Activated B cell treated with CpG ODN at 0.5 μM for 24 hours (primary cell): ENCODE measurements at places on chromosomes 5 and 9. TPM values are rescaled to one million over a fixed set of nuclear protein-coding genes. Genes with fewer than 3 reads are reported as not detected.

Gene OBP2B
- not detected in 2 replicates for total RNA-seq

GRCh38 chr9:116933251-116933650 lies 246.1 kb downstream of the TRIM32 start:
- no peaks in the 10 kb centered on the region for H3K27me3 ChIP-seq
- H3K36me3 ChIP-seq = no peaks in the 10 kb centered on the region
- H3K4me3 ChIP-seq = no peak overlapping the region
- H3K4me1 ChIP-seq = no peaks in the 10 kb centered on the region
- DNase-seq = no peak

Gene TOR2A
- 13.8 and 15.1 TPM in 2 replicates for total RNA-seq

DNA sequence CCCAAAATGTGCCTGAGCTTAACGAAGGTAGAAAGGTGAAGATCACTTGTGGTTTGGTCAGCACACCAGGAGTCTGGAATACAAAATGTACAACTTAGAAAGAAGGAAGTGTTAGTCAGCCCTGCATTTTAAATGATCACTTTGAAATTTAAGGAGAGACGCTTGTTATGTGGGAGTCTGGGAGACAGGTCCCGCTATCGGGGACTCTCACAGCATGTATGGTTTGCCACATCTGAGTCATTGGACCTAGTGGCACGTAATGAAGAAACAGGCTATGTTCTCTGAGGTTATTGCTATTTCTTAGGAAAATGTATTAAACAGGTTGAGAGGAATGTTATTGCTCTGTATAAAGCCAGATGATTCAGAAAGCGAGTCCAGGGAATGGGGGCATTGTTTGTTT lies 2362.5 kb upstream of the WWC1 start:
- H3K4me3 ChIP-seq = no peak overlapping the region
- no peak overlapping the region for H3K27ac ChIP-seq
- H3K36me3 ChIP-seq = no peaks in the 10 kb centered on the region
- H3K27me3 ChIP-seq = no peaks in the 10 kb centered on the region

Gene SPATA31E1
- not detected in 2 replicates for total RNA-seq

DNA sequence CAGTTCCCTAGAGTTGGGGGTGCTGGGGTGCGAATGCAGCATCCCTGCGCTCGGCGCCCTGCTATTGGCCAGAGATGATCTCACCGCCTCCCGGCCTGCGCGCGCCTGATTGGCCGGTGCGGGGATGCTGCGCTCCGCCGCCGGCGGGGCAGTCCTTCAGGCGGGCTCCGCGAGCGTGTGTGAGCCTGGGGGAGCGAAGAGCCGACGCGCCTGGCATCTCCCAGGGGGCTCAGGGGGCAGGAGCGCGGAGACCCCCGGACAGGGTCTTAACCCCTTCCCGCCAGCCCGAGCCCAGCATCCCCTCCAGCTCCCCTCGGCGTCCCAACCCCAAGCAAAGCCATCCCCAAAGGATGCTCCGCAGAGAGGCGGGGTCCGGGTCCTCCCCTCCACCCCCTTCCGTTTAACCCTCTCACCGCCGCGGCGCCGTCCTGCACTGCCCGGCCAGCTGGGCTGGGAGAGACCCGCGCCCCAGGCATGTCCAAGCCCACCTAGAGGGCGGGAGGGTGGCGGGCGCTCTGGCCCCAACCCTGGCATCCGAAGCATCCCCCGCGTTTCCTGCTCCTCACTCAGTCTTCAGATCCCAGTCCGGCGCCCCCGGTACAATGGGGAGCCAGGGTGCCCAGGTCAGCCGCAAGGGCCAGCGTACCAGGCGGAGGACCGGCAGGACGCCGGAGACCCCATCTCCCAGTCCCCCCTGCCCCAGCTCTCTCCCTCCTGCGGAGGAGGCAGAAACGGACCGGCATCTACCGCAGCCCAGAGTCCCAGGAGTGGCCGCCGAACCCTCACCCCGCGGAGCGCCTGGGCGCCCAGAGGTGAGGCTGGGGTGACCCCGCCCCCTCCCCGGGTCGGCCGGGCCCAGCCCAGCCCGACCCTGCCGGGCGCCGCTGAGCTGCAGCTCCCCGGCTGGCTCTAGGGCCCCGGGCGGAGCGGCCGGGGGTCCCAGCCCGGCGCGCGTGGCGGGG lies 19.3 kb upstream of the TOR2A start:
- no peak for DNase-seq
- no peaks in the 10 kb centered on the region for H3K27me3 ChIP-seq
- no peak overlapping the region for H3K4me3 ChIP-seq
- no peak overlapping the region for H3K27ac ChIP-seq
- H3K4me1 ChIP-seq = no peaks in the 10 kb centered on the region

GRCh38 chr5:58133631-58134296 lies 326.1 kb downstream of the PLK2 start:
- no peaks in the 10 kb centered on the region for H3K36me3 ChIP-seq
- H3K4me1 ChIP-seq = no peaks in the 10 kb centered on the region
- no peak for DNase-seq
- no peak overlapping the region for H3K4me3 ChIP-seq
